ENCODE measurements at places on chromosomes 7 and 10.

DNA sequence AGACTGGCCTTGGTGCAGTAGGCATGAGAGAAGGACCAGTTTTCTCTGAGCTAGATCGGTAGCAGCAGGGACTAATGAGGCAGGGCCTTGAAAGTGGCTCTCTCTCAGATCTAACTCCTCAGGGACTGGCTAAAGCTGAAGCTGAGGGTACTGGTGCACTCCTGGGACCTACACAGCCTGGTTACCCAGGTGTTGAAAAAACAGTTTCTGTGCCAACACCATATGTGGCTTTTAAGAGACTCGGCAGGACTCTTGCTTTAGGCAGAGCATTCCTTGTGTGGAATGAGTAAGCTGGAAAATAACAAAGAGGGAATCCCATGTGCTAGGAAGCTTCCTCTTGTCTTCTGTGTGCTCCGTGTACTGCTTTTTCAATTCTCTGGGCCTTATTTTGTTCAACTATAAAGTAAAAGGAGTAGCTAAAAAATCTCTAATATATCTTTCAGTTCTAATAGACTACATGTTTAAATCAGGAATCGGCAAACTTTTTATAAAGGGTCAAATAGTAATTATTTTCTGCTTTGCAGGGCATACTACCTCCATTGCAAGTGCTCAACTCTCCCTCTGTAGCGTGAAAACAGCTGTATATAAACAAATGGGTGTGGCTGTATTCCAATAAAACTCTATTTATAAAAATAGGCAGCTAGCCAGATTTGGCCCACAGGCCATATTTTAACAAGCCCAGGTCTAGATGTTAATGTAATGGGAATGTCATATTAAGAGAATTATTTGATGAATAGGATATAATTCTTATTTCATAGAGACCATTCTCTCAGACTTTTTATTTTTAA lies 186.1 kb upstream of the KAT6B start:
- peaks cover 12% of the 10 kb centered on the region for H3K4me1 ChIP-seq
- H3K36me3 ChIP-seq: no peaks in the 10 kb centered on the region
- H3K27ac ChIP-seq: peak overlapping the region; percentile 36
- no peak overlapping the region for H3K4me3 ChIP-seq

DNA sequence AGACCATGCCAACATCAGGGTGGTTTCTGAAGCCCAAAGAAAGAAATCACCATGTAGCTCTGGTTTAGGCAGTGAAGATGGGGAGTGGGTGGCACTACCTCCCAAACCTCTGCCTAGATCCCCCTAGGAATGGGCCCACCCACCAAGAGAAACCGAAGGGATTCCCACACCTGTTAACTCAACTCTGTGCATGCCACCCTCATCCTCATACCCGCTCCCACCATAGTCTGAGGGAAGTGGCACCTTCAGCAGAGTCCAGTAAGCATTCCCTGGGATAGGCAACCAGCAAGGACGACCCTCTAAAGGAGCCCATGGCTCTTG lies 1.7 kb upstream of the PLXNA4 start:
- no peaks in the 10 kb centered on the region for H3K36me3 ChIP-seq
- H3K27me3 ChIP-seq: peaks cover 7% of the 10 kb centered on the region
- H3K4me1 ChIP-seq: peaks cover 44% of the 10 kb centered on the region
- H3K4me3 ChIP-seq: no peak overlapping the region
- no peak overlapping the region for H3K27ac ChIP-seq

- no peak overlapping the region for H3K27ac ChIP-seq
- H3K4me1 ChIP-seq: no peaks in the 10 kb centered on the region
- no peaks in the 10 kb centered on the region for H3K36me3 ChIP-seq
- no peak for DNase-seq
- no peaks in the 10 kb centered on the region for H3K27me3 ChIP-seq
Observed at GRCh38 chr7:155999631-156000489, 187.6 kb upstream of the SHH start.

GRCh38 chr10:76736392-76736791 lies 901.2 kb downstream of the KCNMA1 start:
- H3K4me1 ChIP-seq: no peaks in the 10 kb centered on the region
- no peaks in the 10 kb centered on the region for H3K36me3 ChIP-seq
- no peak for DNase-seq
- no peak overlapping the region for H3K4me3 ChIP-seq

DNA sequence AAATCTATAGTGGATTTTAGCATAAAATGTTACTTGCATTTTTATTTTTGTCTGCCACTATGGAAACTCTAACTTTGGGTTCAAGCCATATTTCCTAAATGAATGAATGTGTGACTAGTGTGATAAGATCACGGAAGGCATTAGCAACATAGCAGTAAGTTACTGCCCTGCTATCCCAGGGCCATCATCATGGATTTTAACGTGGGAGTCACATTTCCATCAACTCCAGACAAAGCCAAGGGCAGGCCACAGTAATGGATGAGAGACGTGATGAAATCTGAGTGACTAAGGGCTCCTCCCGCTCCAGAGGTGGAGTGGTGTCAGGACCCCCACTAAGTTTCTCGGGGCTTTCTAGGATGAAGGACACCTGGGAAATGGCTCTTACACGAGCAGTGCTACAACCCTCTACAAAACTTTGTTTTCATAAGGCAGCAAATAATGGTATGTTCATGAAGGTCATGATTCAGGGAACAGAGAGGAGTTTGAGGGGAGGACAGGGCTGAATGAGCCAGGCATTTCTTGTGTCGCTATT lies 34.3 kb downstream of the C10orf120 start:
- no peak for DNase-seq
- H3K4me3 ChIP-seq: no peak overlapping the region
- no peak overlapping the region for H3K27ac ChIP-seq
- no peaks in the 10 kb centered on the region for H3K36me3 ChIP-seq
- H3K27me3 ChIP-seq: no peaks in the 10 kb centered on the region
- no peaks in the 10 kb centered on the region for H3K4me1 ChIP-seq

DNA sequence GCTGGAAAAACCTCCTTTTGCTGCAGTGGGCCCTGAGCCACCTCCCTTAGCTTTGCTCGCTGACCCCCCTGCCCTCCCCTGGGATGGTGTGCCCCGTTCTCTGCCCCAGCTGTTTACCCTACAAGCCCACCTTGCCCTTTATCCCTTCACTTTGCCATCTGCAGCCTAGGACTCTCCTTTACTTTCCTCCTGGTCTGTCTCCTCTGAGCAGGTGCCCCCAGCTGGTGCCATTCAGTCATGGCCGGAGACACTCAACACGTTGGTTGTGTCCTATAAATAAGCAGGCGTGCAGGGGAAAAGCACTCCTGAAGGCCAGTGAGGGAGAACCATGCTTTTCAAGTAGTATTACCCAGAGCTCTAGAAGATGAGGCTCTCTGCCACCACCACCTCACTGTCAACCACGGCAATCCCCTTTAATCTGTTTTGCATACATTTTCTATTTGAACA lies 6.1 kb downstream of the RASSF4 start:
- no peak overlapping the region for H3K4me3 ChIP-seq
- H3K4me1 ChIP-seq: peaks cover 84% of the 10 kb centered on the region
- H3K27me3 ChIP-seq: no peaks in the 10 kb centered on the region
- peak overlapping the region; percentile 63 for H3K27ac ChIP-seq

GRCh38 chr7:51315393-51316261 lies 982 bp downstream of the COBL start:
- DNase-seq: no peak
- peak overlapping the region; percentile 83 for H3K27ac ChIP-seq
- H3K4me1 ChIP-seq: peaks cover 60% of the 10 kb centered on the region
- peak overlapping the region; percentile 86 for H3K4me3 ChIP-seq
